Ovary (tissue), 10 donors: ENCODE measurements at places on chromosomes 6 and 20. TPM values are rescaled to one million over a fixed set of nuclear protein-coding genes. Genes with fewer than 3 reads are reported as not detected.

- DNase-seq, result no peak
Measured at GRCh38 chr6:121932076-121932991, 467.1 kb upstream of the HSF2 start.

SPATS1 gene
- total RNA-seq, result 0.25 TPM

- DNase-seq, result no peak
Measured at GRCh38 chr6:41209547-41210320, 8.8 kb upstream of the TREML2 start.

DNA sequence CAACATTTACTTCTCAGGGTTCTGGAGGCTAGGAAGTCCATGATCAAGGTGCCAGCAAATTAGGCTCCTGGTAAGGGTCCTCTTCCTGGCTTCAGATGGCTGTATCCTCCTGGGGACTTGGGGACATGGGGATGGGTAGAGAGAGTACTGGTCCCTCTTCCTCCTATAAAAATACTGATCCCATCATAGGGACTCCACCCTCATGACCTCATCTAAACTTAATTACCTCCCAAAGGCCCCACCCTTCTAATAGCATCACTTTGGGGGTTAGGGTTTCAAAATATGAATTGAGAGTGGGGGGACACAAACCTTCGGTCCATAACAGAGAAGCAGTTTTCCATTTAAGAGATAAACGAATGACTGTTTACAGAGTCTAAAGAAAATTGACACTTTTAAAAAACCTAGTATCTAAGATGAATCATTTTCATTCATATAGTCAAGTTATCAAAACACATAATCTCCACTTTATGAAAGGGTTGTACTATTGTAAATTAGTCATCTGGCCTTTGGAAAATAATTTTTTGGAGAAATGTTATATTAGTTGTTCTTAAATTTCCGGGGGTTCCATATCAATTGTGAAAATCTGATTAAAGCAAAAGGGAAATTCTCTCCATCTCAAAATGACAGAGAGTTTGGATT, 33.5 kb downstream of the ELOVL5 start:
- DNase-seq, result no peak

DNA sequence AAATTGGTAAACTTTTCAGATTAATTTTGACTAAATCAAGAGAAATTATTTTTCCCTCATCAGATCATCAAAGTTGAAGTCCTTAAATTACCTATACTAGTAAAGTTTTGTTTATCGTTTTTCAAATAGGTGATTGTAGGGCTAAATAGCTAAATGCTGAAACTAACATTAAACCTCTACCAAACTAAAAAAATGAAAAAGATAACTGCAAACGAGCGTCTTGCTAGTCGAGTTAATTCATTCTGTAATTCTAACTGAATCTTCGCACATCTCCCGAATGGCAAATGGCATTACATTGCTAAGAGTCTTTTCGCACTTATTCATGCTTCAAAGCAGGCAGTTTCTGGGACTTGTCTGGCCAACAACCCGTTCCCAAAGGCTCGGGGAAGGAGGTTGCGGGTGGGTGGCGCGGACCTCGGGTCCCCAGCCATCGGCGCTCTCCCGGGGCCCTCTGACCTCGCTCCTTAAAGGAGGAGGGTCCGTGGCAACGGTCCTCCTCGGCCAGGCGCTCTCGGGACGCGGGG, 43.8 kb downstream of the POPDC3 start:
- DNase-seq, result no peak

- no peak for DNase-seq
Measured at GRCh38 chr6:4466769-4467480, 309.3 kb upstream of the CDYL start.

- no peak for DNase-seq
Measured at GRCh38 chr6:105005451-105005850, 48.5 kb downstream of the LIN28B start.

GRCh38 chr6:30821862-30822784, 62.2 kb upstream of the DDR1 start:
- no peak for DNase-seq
